CD8-positive, alpha-beta T cell (primary cell): ENCODE measurements at places on chromosomes 7 and 10.

DNA sequence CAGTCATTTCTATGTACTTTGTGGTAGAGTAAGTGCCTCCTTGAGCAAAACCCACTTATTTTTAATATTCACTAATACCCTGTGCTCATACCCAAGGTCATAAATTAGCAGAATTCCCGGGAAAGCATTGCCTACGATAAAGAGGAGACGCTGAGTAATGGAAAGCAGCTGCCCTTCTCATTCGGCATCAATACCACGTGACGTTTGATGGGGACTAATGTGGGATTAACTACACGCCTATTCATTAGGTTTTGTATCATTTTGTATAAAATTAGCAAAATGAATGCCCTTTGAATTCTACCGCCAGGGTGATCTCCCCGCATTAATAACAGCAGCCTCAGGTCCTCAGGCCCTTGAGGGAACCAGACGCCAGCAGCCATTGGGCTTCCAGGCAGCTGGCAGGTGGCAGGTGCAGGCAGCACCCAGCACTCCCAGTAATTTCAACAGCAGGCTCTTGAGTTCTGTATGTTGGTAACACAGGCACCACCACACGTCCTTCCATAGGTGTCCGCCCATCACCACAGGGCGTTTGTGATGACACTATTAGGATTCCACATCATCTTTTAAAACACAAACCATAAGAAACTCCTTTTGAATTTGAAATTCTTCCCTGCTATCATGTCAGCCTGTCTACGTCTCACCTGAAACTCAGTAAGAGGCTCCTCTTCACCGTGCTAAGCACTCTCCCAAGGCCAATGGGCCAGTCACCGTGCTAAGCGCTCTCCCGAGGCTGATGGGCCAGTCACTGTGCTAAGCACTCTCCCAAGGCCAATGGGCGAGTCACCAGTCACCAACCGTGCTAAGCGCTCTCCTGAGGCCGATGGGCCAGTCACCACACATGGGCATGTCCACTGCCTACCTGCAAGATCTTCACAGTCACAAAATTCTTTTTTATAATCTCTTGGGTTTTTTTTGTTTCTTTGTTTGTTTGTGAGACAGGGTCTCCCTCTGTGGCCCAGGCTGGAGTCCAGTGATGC lies 509.4 kb downstream of the PTPRN2 start:
- DNase-seq: no peak

DNA sequence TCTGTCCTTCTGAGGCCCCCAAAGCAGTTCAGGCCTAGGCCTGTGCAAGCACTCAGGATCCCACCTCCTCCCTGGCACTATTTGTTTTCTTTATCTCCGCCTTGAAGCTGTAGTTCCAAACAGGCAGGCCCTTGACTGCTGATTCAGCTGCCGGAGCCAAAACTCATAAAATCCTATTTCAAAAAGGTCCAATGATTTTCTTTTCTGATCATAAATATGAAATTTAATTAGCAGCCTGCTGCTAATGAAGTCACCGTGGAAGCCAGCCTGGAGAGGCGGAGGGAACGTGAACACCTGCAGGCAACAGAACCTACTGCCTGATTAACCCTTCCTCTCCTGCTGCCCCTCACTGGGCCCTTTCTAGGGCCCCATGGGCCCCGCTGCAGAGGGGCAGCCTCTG lies 60.1 kb downstream of the CARD11 start:
- no peak for DNase-seq

GRCh38 chr10:81838950-81839349 lies 36.0 kb upstream of the NRG3 start:
- DNase-seq: no peak

DNA sequence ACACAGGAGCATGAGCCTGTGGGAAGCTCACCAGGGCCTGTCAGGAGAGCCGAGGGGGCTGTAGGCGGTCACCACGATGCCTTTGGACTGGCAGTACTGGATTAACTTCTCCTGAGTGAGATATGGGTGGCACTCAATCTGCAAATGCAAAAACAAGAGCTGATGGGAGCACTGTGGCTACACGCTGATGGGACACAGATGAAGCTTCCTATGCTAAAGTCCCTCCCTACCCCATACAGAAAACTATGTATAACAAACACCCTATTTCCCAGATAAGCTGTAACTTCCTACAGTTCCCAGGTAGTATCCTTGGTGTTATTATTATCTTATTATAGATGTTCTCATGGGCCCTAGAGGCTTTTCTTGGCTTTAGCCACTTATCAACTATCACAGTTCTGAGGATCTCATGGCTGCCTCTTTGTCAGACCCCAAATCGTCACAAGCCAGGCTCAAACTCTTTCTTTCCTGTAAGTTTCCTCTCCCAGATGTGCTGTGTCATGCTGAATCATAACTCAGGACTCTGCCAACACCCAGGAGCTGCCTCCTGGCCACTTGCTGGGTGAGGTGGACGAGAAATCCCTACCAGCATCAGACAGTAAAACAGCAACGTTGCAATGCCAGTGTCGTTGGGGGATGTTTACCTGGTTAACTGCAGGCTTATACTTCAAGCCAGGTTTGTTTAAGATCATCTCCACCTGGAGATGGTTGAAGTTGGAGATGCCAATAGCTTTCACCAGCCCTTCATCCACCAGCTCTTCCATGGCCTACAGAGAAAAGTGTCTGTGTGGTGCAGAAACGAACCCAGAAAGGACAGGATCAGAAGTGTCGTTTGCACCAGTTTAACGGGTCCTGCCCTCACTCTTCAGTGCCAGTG lies 10.3 kb downstream of the AKR1B1 start:
- no peak for DNase-seq

- no peak for DNase-seq
These were observed 218.3 kb downstream of the SEMA3A start for GRCh38 chr7:83976302-83976701.

- DNase-seq: no peak
These were observed 36.4 kb downstream of the CNPY1 start for GRCh38 chr7:155509725-155510551.

DNA sequence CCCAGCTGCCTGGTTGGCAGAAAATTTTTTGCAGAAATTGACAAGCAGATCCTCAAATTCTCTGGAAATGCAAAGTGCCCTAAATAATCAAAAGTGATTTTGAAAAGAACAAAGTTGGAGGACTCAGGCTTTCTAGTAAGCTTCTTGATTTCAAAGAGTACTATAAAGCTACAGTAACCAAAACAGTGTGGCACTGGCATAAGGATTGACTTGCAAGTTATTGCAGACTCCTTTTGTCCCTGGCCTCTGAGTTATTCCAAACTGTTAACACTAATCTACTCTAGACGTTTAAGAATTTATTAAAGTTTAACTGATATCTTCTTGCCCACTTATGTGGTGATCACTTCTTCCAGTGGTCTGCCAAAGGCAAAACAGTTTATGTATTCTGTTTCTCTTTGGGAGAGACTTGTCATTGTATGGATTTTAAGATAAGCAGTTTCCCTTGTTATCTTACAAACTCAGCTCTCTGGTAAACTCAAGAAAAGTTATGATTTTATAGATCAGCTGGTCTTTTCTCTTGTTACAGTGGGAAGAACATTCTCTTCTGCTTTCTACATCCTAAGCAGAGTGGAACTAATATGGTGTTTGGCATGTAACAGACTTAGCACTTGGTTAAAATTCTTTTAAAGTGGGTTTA lies 41.4 kb downstream of the LOXL4 start:
- no peak for DNase-seq
